Activated CD4-positive, alpha-beta T cell treated with anti-CD3 and anti-CD28 coated beads, Interleukin-2, Interleukin-6, amounts not matched to agents 100 ng/mL and 50 ng/mL, durations not matched to agents 16 hours and 8 hours (primary cell): ENCODE measurements at places on chromosomes 5 and 9.
A peak's percentile ranks its signal among the peaks of the same experiment; 100 is the strongest.

DNA sequence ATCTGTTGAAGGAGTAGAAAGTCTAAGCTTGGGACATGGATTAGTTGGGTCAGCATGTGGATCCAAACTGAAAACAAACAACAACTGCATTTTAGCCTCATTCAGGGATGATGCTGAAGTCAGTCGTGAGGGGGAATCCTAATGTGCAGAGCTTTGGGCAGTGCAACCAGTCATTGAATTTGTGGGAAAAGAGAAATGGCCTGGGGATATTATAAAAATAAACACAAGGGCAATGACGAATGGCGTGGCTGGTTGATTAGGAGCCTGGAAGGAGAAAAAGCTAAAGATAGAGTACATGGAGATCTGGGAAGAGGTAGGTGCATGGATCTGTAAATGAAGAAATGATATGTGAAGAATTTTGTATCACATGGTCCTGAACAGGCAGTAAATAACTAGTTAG, 477.6 kb downstream of the TLE1 start:
- DNase-seq: no peak

- no peak for DNase-seq
Measured at GRCh38 chr5:79349047-79349446, 113.1 kb downstream of the JMY start.

DNA sequence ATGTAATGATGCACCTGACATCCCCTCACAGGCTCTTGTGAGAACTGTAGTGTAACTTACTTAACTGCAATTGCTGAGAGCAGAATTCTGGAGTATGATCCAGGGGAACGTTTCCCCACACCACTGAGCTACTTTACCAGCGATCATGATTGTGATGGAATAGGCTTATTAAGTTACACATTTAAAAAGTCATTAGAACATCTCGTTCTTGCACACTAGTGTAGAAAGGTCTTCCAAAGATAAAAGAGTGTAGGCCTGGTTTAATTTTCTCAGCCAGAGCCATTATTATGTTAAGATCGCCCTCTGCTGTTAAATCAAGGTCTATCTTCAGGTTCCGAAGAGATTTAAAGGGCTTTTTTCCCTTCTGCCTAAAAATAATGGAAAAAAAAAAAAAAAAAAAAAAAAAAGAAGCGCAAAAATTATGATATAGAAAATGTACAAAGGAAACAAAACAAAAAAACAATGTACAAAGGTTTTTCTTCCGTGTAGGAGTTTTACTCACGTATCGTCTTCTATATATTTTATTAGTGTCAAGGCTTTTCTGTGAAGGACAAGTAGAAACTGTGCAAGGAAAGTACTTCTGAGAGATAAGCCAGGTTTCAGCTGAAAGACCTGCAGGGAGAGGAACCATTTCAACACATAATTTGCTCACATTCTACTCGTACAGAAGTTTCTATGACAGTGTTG, 18.6 kb upstream of the MOB3B start:
- DNase-seq: peak; percentile 34

DNA sequence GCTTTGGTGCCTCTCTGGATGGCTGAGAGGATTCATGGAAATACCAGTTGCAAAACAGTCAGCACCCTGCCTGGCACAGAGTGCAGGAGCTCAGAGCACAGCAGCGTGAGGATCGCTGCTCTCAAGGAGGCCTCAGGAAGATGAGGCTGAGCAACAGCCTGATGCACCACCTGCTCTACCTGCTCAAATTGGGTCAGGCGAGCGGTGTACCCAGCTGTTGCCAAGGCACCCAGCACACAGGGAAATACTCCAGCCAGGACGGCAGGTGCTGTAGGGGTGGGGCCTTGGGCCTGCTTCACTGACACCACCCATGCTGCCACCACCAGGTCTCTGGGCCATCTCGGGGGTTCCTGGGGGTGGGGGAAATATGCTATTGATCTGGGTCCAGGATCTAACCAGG, 4.3 kb downstream of the EEIG1 start:
- no peak for DNase-seq
